ENCODE measurements at places on chromosomes 16 and 17. TPM values are rescaled to one million over a fixed set of nuclear protein-coding genes. Genes with fewer than 3 reads are reported as not detected.

DNA sequence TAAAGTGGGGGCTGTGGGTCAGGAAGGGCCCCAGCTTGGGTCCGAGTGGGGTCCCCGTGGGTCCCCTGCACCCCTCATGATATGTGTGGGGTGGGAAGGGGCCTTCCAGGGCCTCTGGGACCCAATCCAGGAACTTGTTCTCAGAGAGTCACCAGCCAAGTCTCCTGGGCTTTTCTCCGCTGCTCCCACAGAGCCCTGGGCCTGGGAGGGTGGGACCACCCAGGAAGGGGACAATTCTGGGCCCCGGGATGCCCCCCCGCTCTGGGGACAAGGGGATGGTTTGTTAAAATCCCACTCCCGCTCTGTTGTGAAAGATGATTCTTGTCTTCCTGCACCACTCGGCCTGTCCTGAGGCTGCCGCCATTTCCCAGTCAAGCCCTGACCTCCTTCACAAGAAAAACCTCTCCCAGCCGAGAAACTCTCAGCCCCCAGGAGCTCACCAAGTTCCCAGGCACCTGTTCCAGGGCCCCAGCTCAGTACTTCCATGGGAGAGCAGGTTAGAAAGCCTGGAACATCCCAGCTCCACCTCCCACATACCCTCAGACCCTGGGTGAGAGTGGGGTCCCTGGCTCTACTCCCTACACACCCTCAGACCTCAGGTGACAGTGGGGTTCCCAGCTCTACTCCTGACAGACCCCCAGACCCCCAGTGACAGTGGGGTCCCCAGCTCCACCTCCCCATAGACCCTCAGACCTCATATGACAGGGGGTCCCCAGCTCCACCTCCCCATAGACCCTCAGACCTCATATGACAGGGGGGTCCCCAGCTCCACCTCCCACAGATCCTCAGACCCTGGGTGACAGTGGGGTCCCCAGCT, 75.1 kb downstream of the METRNL start:
- DNase-seq: no peak

- no peak for DNase-seq
Observed at GRCh38 chr16:50323335-50324011, 45.3 kb downstream of the BRD7 start.

GRCh38 chr16:24318680-24319079, 62.5 kb downstream of the CACNG3 start:
- no peak for DNase-seq

DNA sequence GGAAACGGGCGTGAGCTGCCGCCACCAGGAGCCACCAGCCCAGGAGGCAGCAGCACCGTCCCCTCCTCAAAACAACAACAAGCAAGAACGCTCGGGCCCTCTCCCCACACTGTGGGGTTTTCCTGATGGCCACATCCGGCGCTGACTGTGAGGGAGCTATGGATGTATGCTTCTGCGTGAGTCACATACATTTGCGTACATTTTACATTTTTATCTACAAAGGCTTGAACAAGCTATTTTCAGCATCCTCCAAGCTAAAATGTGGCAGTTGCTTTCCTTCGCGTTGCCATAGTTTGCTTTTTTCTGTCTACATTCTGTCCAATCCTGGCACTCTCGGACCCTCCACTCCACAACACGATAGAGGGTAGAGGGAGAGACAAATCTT, 2.0 kb upstream of the ABR start:
- no peak for DNase-seq

GRCh38 chr16:52755396-52755795, 208.5 kb upstream of the TOX3 start:
- no peak for DNase-seq

- DNase-seq: no peak
Observed at GRCh38 chr17:33387406-33387805, 94.3 kb upstream of the ASIC2 start.

- DNase-seq: no peak
Observed at GRCh38 chr17:5557485-5557884, 26.8 kb downstream of the NLRP1 start.

- DNase-seq: no peak
Observed at GRCh38 chr16:48176635-48177408, 21.0 kb upstream of the ABCC12 start.

- no peak for DNase-seq
Observed at GRCh38 chr17:10827898-10828552, 9.9 kb downstream of the PIRT start.

DNA sequence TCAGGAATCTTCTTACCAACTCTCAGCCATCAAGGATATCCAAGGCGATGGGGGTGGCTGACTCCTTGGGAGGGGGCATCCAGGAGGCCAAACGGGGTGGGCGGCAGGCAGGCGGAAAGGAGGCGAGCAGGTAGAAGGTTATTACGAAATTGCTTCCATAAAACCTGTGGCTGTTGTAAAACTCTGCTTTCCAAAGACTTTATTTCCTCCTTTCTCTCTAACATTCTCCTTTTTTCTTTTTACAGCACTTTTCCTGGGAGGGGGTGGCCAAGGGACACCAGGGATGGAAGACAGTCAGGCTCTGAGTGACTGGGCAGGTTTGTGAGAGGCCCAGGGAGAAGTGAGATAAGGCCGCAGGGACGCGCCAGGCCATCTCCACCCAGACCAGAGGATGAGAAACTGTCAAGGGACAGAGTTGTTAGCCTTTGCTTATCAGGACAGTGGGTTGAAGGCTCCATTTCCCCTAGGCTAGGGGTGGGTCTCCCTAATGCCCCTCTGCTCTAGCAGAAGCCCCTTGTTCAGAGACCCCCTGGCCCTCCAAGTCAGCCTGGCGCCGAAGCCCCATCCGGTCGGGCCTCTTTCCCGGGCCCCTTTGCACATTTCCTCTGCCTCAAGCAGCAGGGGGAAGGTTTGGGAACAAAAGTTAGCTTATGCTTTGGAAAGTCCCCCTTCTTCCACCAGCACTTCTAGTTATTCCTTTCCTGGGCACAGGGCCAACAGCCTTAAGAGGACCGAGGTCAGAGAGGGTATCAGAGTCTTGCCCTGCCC, 5.0 kb upstream of the HOXB9 start:
- no peak for DNase-seq

GRCh38 chr16:30619638-30620037, 9.4 kb upstream of the ZNF689 start:
- no peak for DNase-seq

- DNase-seq: no peak
Observed at GRCh38 chr17:68768804-68769203, 167.6 kb upstream of the FAM20A start.

DNA sequence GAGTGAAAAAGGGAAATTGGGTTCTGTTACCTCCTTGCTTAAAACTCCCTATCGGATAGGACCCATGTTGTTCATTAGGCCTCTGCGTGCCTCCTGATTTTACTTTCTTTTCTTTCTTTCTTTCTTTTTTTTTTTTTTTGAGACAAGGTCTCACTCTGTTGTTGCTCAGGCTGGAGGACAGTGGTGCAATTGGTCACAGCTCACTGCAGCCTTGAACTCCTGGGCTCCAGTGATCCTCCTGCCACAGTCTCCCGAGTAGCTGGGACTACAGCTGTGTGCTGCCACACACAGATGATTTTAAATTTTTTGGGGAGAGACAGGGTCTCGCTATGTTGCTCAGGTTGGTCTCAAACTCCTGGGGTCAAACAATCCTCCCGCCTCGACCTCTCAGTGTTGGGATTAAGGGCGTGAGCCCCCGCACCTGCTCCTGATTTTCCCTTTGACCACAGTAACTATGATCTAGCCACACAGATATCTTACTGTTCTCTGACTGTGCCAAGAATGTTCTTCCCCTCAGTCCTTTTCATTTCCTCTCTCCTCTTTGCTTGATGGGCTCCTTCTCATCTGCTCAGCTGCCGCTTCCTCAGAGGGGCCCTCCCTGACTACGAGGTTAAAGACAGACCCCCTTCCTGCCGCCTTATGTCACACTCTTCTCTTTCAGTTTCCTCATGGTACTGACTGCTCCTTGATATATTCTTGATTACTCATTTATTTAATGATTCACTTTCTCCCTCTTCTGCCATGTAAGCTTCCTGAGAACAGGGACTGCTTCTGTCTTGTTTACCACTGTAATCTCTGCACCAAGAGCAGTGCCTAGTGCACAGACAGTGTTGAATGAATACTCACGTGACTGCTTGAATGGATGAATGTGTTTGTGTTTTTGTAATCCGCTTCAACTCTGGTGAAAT, 44.3 kb downstream of the LCMT1 start:
- DNase-seq: no peak

DNA sequence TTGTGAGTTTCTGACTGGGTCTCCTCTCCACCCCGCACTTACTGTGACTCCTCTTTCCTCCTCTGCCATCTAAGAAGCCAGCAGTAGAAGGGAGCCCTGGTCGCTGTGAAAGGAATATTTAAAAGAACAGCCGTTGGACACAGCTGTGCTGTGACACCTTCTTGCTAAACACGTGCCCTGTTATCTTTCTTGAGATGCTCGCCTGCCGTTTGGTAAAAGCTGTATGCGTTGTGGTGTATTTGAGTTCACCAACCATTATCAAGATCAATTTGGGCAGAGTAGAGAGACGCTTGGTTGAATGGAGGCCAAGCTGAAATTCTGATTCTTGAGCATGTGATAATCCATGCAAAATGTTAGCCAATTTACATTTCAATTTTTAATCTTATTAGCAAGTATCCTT, 3.8 kb downstream of the GID4 start:
- DNase-seq: no peak

DNA sequence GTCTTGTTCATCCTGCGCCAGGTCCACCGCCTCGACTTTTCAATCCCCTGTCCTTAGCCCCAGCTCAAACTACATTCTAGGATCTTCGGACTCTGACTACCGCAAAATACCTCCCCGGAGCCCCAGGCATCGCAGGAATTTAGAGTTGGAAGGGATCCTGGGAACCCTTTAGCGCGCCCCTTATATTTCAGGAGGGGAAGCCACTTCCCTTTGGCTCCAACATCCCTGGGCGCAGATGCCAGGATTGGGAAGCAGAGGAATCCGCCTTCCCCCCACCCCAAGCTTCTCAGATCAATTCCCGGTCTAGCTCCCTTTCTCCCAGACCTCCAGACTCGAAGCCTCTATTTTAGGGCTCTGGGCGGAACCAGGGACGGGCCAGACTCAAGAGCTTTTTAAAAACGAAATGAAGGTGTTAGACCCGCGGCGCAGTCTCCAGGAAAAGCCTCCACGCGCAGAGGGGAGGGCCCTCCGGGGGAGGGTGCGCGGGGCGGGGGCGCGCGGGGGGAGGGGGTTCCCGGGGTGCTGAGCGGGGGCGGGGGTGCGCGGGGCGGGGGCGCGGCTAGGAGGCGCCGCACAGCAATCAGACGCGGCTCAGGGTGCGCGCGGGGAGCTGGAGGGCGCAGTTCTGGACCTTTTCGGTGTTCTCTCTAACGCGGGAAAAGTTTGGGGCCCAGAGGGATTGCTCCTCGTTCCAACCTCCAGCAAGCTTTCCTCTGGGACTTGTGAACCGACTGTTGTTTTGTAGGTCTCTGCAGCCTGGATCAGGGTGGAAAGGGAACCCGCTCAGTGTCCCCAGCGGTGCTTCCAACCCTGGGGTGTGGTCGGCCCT, 1.6 kb downstream of the AHSP start:
- no peak for DNase-seq

DNA sequence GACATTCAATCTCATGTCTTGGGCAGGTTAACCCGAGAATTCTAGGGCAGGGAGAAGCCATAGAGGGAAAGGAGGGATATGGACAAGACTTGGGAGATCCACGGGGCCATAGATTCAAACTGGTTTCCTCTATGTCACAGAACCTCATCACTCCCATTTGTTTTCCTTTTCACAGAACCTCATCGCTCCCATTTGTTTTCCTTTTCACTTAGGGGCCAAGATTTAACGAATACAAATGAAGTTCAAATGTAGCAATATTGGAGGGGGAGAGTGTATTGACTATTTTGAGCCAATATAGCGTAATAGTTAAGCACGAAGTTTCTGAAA, 39.3 kb upstream of the LONP2 start:
- DNase-seq: no peak

DNA sequence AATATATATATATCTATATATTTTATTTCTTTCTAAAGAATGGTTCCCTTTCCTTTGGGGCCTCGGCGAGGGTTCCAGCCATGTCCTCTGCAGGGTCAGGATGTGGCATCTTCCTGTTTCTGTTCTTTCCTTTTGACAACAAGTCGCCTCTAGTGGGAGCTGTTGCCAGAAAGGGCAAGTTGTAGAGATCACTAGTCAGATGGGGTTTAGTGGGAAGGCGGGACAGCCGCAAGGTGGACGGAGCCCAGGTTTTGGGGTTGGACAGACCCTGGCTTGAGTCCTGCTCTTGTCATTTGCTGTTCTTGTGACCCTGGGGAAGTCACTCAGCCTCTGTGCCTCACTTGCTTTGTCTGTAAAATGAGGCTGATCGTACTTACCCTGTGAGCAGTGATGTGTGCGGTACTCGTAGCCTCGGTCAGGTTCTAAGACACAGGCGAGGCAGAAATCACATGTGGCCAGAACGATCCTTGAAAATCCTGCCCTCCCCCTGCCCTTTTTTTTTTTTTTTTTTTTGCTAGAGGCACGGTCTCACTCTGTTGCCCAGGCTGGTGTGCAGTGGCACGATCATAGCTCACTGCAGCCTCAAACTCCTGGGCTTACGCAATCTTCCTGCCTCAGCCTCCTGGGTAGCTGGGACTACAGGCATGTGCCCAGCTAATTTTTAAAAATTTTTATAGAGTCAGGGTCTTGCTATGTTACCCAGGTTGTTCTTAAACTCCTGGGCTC, 80.1 kb downstream of the ABCC6 start:
- DNase-seq: no peak

- DNase-seq: no peak
Observed at GRCh38 chr17:50764734-50765149, 2.6 kb downstream of the ANKRD40CL start.

DNA sequence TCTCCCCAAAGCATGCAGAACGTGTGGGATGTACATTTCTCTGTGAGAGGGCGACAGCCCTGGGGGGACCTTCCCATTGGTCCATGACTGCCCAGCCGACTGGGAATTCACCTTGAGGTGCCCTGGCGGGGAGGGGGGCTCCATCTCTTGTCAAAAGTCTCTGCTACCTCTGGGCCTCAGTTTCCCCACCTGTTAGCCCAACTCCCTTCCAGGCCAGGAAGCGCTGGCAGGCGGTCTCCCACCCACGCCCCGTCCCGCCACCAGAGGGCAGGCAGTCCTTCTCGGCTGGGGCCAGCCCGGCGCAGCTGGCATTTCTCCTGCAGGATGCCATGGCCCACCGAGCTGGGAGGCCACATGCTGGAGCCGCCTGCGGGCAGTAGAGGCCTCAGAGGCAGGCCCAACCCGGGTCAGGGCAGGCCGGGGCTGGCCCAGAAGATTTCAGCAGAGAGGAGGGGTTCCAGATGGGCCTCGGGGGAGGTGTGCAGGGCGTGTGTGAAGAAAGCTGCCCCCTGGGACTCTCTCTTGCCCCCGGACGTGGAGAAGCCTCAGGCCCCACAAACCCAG, 16.6 kb downstream of the CD7 start:
- DNase-seq: peak; percentile 46

GRCh38 chr17:73874008-73874720, 229.9 kb upstream of the SDK2 start:
- DNase-seq: no peak

GRCh38 chr17:75652934-75653549, 13.9 kb downstream of the RECQL5 start:
- DNase-seq: no peak

Gene CNGB1
- not detected for polyA plus RNA-seq

Gene PIGS
- polyA plus RNA-seq: 94.7 TPM

Gene SNX20
- polyA plus RNA-seq: 0.47 TPM

Gene PRSS22
- 12.2 TPM for polyA plus RNA-seq

Gene RCVRN
- polyA plus RNA-seq: 0.13 TPM

Gene ASPA
- 27.2 TPM for polyA plus RNA-seq

Gene CLDN9
- 3.2 TPM for polyA plus RNA-seq

Gene SLC13A5
- polyA plus RNA-seq: 2.4 TPM

Gene SLC5A10
- 0.70 TPM for polyA plus RNA-seq

Gene CTRB2
- not detected for polyA plus RNA-seq

Gene PAQR4
- polyA plus RNA-seq: 12.5 TPM

Measured in renal cortex interstitium (tissue), 15 donors.